ENCODE measurements at places on chromosomes 4 and X.

DNA sequence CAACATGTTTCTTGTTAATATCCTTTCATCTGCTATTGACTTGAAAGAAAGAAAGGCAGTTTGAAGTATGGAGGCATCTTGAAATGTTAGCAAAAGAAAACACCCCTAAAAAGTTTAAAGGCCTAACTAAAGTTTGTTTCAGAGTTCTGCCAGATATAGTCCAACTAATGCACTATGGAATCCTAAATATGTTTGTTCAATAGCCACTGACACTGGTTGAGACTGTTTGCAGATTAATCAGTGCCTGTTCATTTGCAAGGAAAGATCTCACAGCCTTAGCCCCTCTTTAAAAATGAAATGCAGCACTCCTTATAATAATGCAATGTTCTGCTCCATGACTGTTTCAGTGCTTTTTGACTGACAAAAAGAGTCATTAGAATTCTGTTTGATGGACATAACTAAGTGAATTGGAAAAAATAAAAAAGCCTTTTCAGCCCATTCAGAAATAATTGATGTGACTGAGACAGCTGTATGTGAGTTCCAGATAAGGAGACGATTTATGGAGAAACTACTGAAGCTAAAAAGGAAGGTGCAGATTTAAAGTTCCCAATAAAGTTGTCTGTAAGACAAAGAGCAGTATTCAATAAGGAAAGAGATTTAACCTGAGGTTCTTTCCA, 192.0 kb downstream of the PCDH7 start:
- no peak for DNase-seq

- DNase-seq, result no peak
Measured at GRCh38 chr4:32460972-32461371, 1740.8 kb downstream of the PCDH7 start.

- no peak for DNase-seq
Measured at GRCh38 chr4:40489961-40490360, 139.7 kb downstream of the RBM47 start.

GRCh38 chr4:121788896-121789295, 12.2 kb upstream of the EXOSC9 start:
- DNase-seq, result no peak

GRCh38 chr4:82447886-82448285, 17.5 kb downstream of the ENOPH1 start:
- DNase-seq, result no peak

- no peak for DNase-seq
Measured at GRCh38 chrX:142002471-142002870, 98.8 kb downstream of the MAGEC1 start.

DNA sequence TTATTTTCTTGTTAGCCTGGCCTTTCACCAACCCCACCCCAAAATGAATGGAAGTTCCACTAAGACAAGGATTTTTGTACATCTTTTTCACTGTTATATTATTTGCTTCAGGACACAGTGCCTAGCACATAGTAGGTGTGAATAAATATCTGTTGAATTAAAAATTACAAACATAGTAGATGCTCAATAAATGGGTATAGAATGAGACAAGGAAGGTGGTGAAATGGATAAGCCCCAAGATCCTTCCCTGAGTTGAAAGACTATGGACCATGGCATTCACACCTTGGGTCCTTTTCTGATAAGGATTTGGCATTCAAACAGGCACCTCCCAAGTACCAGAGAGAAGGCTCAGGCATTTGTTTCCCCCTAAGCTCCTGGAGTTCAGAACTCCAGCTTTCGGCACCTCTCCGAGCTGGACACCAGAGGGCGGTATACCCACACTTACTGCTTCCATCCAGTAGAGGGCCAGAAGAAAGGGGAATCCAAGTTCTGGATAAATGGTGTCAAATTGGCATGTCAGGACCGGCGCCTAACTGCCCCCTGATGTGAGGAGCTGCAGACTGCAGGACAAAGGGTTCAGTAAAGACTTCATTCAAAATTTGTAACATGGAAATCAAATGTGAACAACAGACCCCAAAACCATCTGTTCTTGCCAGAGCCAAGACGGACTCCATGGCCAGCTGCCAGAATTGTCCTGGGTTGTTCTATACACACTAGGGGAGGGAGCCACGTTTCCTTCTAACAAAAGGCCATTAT, 193.0 kb downstream of the GPC3 start:
- peak; percentile 70 for DNase-seq

DNA sequence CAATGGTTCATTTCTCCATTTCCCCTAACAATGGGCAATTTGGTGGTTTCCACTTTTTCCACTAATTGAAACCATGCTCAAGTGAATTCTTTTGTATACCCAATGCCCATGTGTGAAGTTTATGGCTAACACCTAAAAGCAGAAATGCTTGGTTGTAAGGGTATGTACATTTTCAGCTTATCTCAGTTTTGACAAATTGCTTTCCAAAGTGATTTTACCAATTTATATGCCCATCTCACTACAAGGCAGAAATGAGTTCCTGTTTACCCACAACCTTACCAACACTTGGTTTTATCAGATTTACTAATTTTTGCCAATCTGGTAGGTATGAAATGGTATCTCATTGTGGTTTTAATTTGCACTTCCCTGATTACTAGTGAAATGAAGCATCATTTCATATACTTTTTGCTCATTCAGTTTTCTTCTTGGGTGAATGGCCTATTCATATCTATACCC, 14.8 kb downstream of the GPR34 start:
- no peak for DNase-seq

DNA sequence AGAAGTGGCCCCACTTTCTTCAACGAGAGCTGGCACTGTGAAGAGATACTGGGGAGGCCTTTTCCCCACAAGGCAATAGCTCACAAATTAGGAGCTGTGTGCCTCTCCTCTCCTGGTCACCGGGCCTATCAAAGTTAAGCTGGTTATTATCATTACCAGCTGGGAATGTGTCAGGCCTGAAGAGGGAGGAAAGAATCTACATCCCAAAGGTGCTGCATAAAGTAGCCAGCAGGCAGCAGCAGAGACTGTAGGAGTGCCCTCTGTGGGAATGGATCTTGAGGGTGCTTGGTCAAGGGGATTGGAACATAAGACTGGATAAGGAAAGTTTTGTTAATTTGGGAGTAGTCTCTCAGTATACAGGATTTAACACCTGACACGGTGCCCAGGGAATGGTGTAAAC, 9.1 kb upstream of the TMPRSS11D start:
- no peak for DNase-seq

DNA sequence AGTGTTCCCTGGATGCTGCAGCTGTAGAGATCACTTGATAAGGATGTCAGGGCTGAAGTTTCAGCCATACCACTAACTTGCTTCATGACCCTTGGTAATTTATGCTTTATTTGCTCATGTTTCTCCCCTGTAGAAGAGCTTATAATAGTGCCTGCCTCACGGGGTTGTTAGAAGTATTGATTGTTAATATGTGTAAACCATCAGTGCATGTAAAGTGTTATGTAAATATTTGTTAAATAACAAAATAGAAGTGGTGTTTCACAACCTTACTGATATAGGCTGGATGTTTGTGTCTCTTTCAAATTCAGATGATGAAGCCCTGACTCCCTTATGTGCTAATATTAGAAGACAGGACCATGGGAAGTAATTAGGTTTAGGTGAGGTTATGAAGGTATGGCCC, 1.5 kb upstream of the CXCL2 start:
- DNase-seq, result no peak

GRCh38 chrX:49956313-49956712, 33.9 kb downstream of the CLCN5 start:
- no peak for DNase-seq

- no peak for DNase-seq
Measured at GRCh38 chr4:55033296-55033695, 92.1 kb downstream of the KDR start.

- no peak for DNase-seq
Measured at GRCh38 chr4:155512817-155513216, 136.1 kb upstream of the MAP9 start.

DNA sequence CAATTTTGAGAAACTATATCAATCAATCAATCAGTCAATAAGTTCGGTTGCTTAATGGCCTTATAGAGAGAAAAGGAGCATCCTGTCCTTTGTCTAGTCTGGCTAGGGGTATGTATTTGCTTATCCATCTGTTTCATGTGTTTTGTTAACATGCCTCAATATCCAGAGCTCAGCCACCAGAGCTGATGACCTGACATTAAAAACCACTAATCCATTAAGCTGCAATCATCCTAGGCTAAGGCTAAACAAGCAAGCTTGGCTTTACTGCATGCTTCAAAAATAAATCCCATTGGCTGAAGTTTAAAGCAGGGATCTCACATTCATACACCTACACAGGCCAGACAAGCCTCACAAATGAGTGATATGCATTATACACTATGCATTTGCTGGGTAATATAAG, 139.7 kb downstream of the INPP4B start:
- no peak for DNase-seq

GRCh38 chr4:139846766-139847165, 181.1 kb downstream of the MGST2 start:
- no peak for DNase-seq

- no peak for DNase-seq
Measured at GRCh38 chr4:31193521-31193920, 473.4 kb downstream of the PCDH7 start.

GRCh38 chrX:135421932-135422809, at the start of gene SMIM10L2A:
TSS of gene SMIM10L2A (plus strand) at chrX:135421944. CDS start at chrX:135422132, 188 bp downstream.
- no peak for DNase-seq

DNA sequence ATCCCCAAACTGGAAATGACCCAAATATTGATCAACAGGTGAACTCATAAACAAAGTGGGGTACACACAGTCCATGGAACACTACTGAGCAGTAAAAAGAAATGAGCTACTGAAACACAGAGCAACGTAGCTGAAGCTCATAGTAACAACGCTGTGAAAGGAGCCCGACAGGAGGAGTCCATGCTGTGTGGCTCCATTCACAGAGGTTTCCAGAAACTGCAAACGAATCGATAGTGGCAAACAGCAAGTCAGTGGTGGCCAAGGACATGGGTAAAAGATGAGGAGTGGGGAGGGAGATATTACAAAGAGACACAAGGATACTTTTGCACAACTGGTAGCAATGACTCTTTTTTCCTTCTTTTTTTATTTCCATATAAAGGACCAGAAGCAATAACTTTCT, 90.4 kb downstream of the HAUS3 start:
- no peak for DNase-seq

DNA sequence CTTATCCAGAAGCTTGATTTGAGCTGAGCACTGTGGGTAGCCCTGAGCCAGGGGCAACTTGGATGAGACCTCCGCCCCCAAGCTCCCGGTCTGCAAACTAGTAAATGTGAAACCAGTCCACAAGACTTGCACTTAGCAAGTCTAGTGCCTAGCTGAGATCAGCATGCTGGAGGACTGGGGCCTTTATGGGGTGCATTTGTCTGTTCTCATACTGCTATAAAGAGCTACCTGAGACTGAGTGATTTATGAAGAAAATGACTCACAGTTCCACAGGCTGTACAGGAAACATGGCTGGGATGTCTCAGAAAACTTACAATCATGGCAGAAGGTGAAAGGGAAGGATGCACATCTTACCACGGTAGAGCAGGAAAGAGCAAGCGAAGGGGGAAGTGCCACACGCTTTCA, 42.1 kb upstream of the HOPX start:
- no peak for DNase-seq

- DNase-seq, result peak; percentile 10
Measured at GRCh38 chr4:139849219-139849618, 183.6 kb downstream of the MGST2 start.

DNA sequence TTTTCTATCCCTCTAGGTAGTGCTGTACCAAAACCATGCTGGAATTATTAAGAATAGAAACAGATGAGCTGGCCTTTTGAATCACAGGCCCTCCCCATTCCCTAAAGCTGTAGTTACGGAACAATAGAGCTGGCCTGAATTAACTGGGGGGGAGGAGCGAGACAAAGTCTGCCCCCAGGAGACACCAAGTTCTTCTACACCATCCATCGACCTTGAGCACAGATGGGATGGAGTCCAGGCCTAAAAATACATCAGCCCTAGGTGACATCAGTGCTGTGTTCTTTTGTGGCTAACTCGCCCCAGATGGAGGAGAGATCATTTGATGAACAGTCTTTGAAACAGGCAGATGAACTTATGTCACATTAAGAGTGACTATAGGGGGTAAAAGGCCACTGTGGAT, 49.6 kb downstream of the LHFPL1 start:
- DNase-seq, result no peak

- no peak for DNase-seq
Measured at GRCh38 chr4:126386512-126386911, 1071.8 kb downstream of the FAT4 start.

DNA sequence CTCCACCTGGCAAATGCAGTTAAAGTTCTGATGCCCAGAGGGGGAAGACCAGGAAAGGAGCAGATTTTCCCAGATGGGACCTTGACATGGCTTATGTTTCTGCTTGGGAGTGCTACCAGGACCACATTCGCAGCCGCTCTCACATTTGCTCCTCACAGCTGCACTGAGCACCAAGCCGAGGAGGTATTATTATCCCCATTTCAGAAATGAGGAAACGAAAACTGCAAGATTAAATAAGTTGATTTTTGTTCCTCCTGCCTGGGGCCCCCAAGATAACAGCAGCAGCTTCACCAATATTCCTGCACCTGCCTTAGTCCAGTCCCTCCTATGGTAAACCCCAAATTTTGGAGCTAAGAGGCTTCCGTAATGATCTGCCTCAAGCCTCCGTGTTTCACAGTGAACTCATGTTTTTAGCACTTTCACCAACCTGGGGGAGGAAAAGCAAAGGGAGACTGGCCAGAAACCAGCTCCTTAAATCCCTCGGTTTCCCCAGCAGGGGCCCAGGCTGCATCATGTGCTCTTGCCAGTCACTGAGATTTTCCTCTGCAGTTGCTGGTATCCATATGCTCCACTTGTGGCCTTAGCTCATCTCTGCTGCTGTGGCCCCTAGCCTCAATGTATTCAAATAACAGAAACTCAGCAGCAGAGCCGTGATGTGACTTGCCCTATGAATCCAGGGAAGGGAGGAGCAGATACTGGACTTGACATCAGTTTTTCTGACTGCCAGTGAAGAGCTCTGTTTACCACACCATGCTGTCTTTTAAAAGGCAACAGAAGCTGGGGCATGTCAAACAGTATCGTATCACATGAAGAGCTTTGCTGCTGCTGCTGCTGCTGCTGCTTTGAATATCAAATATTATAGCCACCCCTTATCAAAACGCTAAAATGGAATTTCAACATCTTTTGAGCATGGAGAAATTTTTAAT, 95.5 kb upstream of the KLHL13 start:
- no peak for DNase-seq

GRCh38 chr4:88858752-88859151, 161.1 kb upstream of the NAP1L5 start:
- DNase-seq, result no peak

DNA sequence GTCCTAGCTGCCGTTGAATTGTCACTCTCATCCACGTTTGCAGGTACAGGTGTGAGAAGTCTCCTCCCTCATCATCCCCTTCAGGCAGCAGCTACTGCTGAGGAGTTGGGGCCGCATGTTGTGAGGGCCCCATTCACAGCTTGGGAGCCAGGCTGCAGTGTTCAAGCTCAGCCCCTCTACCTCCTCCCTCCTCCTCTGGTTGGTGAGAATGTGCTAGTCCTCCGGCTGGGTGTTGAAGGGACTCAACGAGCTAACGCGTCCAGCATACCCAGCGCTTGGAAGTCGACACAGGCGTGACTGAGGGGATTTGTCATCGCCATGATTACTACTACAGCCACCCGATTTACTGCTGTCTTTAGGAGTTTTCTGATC, 82.0 kb upstream of the PSAPL1 start:
- no peak for DNase-seq

- DNase-seq, result no peak
Measured at GRCh38 chrX:110944311-110944750, 148.7 kb upstream of the CHRDL1 start.

GRCh38 chr4:148273501-148273986, 168.7 kb downstream of the NR3C2 start:
- peak; percentile 96 for DNase-seq
